ENCODE measurements at places on chromosomes 2 and 18.

DNA sequence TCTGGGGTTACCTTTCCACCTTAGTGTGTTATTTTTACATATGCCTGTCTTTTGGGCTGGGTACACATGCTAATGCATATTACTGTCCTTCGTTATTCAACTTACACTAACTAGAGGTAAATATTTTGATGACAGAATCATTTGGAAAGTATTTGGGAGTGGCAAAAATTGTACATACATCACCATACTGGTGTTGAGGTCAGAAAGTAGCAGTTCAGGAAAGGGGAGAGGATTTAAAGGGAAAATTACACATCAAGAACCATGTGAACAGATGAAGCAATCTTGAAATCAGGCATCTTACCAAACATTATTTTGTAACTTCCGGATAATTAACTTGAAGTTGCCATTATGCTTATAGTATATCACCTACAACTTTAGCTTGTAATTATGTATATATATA is 379.7 kb downstream of the RND3 start:
- no peak for DNase-seq

- no peak for DNase-seq
Observed at GRCh38 chr18:59067873-59068272, 71.8 kb upstream of the SEC11C start.

DNA sequence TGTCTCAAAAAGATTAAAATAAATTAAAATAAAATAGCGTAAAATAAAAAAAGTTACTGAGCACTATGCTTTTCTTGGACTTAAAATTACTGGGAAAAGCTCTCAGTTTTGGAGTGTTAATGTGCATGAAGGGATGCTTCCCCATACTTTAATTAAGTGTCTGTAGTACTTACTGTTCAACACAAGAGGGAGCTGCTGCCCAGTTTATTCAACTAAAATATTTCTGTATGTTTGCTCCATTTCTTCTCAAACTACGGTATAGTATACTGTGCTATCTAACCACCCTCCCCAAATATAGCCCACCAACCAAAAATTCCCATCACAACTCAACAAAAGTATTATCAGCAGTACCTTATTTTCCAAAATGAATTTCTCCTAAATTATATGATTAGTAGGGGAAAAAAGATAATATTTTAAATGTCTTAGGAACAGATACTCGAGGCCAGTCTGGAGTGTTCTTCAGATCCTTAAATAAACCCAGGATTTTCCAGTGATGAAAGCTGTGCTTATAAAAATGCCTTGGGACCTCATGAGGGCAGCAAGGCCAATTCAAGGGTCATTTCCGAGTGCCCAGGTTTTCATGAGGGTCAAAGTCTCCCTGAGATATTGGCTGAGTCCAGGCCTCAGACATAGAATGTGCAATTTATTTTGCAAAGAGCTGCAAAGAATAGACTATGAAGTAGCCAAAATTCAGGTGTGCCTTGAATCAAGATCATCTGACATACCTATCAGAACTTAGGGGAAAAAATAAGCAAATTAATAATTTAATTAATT is 64.1 kb downstream of the CHRNA1 start:
- no peak for DNase-seq

DNA sequence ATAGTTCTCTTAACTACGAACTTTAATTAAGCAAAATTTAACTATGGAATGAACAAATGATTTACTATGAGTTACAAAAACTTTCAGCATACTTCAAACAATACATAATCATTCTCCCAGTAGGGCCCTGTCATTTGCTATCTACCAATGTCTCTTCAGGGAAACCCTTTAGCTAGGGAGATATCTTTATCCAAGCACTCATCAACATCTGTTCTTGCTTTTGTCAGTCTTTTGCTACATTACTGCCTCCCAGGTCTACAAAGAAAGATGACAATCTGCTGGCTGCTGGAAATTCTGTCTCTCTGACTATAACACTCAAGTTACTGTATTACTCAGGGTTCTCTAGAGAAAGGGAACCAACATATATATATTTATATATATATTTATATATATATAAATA is 1626.3 kb upstream of the CELF4 start:
- no peak for DNase-seq

GRCh38 chr2:216279031-216279430 is 93.3 kb downstream of the MARCHF4 start:
- no peak for DNase-seq

DNA sequence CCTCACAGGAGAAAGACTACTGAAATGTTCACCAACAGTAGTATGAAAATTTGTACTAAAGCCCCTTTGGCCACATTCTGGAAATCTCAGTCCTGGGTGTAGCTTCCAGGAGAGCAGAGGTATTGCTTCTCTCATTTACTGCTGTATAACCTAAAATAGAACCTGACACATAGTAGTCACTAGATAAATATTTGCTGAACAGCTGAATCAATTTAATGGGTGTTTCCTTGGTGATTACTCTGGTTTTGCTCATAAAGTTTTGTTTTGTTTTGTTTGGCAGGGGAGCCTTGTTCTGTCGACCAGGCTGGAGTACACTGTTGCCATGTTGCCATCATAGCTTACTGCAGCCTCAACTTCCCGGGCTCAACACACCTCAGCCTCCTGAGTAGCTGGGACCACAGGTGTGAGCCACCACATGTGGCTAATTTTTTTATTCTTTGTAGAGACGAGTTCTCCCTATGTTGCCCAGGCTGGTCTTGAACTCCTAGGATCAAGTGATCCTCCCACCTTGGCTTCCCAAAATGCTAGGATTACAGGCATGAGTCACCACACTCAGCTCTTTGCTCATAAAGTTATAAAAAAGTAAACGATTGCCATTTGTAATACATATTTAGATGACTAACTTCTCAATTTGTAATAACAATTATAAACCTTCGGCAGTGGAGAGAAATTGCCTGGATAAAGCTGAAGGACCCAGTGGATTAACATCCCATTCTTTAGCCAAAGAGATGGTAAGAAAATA is 11.5 kb upstream of the PARD3B start:
- no peak for DNase-seq

GRCh38 chr18:55838319-55838718 is 250.3 kb upstream of the TCF4 start:
- no peak for DNase-seq

GRCh38 chr2:98477036-98477435 is 32.4 kb downstream of the INPP4A start:
- no peak for DNase-seq

DNA sequence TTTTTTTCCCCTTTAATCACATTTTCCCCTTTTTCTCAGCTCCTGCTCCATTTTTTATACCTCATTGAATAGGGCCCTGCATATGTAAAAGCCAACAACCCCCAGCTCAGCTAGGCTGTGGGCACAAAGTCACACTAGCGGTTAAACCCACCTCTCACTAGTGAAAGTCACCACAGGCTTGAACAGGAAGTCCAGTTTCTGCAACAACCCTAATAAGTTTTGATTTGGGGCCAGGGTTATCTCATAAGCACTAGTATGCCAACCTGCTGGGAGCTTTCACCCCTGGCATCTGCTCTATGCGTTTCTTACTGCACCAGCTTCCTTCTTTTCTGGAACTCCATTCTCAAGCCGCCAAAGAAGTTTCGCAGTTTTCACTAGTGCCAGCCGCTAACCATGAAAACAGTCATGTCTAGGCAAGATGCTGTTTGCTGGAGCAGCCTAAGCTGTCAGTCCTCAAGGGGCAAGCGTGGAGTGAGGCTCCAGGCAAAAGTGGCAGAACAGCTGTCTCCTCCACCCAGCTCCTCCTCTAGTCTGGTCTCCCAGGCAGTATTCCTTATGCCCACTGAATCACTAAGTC is 197.0 kb upstream of the MEIS1 start:
- no peak for DNase-seq
